ENCODE measurements at places on chromosomes 6 and 20. TPM values are rescaled to one million over a fixed set of nuclear protein-coding genes. Genes with fewer than 3 reads are reported as not detected.

Gene SPATS1
- total RNA-seq, result not detected

Gene CUL9
- total RNA-seq, result 14.5 TPM

Gene CST9
- total RNA-seq, result not detected

Gene DPPA5
- not detected for total RNA-seq

Gene SAPCD1
- 0.89 TPM for total RNA-seq

DNA sequence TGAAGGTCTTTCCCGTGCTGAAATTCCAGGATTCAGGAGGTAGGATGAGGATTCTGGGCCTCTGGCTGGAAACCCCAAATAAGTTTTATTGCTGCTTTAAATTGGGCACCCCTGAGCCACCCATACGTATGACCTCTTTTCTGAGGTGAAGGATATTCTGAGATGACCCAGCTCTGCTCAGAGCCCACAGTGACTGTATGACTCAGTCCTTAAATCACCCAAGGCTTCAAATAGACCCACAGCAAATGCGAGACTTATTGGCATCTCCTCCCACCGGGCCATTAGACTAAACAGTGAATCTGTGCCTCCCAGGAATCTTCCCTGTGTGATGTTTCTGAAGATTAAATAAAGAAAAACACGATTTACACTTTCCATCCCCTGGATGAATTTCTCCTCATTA, 9.5 kb downstream of the SIRPG start:
- no peak overlapping the region for H3K27ac ChIP-seq
- no peak overlapping the region for H3K4me3 ChIP-seq
- H3K27me3 ChIP-seq, result no peaks in the 10 kb centered on the region
- H3K4me1 ChIP-seq, result no peaks in the 10 kb centered on the region
- H3K36me3 ChIP-seq, result no peaks in the 10 kb centered on the region

DNA sequence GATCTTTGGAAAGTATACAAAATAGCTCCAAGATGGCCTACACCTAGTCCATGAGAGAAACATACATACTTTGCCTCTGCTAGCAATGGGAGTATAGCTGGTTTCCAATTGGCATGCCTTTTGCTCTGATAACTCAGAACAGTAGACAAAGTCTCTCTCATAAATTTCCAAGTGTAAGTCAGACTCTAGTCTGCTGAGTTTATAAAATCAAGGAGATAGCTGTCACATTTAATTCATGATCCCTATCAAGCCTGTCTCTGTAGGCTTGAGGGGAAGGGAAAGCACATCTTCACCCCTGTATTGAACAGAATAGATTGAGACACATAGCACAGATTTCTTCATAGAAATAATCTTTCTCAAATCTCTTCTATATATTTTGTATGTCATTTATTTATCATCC, 87.8 kb upstream of the HTR1B start:
- no peak overlapping the region for H3K4me3 ChIP-seq
- no peak for DNase-seq
- H3K4me1 ChIP-seq, result no peaks in the 10 kb centered on the region
- H3K27ac ChIP-seq, result no peak overlapping the region

GRCh38 chr6:49003348-49003747, 459.7 kb downstream of the MMUT start:
- H3K27me3 ChIP-seq, result no peaks in the 10 kb centered on the region
- DNase-seq, result no peak
- no peak overlapping the region for H3K27ac ChIP-seq
- no peaks in the 10 kb centered on the region for H3K36me3 ChIP-seq
- H3K4me1 ChIP-seq, result no peaks in the 10 kb centered on the region
- H3K4me3 ChIP-seq, result no peak overlapping the region

- no peak overlapping the region for H3K4me3 ChIP-seq
- DNase-seq, result peak; percentile 26
- H3K4me1 ChIP-seq, result peaks cover 54% of the 10 kb centered on the region
- no peaks in the 10 kb centered on the region for H3K27me3 ChIP-seq
- peak overlapping the region; percentile 91 for H3K27ac ChIP-seq
- H3K36me3 ChIP-seq, result no peaks in the 10 kb centered on the region
Measured at GRCh38 chr6:4510317-4510716, 265.9 kb upstream of the CDYL start.

DNA sequence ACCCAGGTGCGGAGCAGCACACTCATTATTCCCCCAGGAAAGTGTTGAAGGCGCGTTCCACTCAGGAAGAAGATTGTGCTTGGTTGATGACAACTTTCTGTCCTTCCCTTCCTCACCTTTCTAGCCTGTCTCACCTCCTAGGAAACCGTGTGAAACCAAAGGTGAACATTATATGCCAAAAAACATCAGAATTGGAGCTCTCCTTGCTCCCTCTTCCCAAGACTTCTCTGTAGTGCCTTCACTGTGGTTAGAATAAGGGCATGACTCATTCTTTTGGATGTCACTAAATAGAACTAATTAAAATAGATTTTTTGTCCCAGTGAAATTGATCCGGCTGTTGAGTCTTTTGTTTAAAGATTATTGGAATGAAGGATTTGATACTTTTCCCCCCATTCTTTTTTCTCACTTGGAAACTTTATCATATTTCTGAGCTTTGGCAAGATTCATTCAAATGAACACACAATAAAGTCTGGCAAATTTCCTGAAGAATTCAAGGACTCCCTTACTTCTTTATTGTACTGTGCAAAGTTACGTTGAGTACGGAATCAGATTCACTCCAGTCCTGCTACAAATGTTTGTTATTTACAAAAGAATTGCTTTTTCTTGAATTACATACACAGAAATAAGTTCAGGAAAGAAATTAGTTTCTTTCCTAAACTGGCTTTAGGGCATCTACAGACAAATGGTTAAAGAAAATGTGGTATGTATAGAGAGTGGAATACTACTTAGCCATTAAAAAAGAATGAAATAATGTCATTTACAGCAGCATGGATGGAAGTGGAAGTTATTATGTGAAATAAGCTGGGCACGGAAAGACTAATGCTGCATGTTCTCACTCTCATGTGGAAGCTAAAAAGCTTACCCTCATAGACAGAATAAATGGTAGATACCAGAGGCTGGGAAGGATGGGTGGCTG, 142.8 kb upstream of the AKAP12 start:
- no peak overlapping the region for H3K4me3 ChIP-seq
- peaks cover 16% of the 10 kb centered on the region for H3K36me3 ChIP-seq
- no peak for DNase-seq
- H3K4me1 ChIP-seq, result peaks cover 4% of the 10 kb centered on the region
- H3K27me3 ChIP-seq, result no peaks in the 10 kb centered on the region
- H3K27ac ChIP-seq, result no peak overlapping the region

GRCh38 chr6:11754625-11755271, 23.9 kb downstream of the ADTRP start:
- DNase-seq, result no peak
- no peaks in the 10 kb centered on the region for H3K27me3 ChIP-seq
- no peaks in the 10 kb centered on the region for H3K4me1 ChIP-seq
- H3K36me3 ChIP-seq, result no peaks in the 10 kb centered on the region
- H3K27ac ChIP-seq, result no peak overlapping the region
- H3K4me3 ChIP-seq, result no peak overlapping the region

- H3K27me3 ChIP-seq, result no peaks in the 10 kb centered on the region
- DNase-seq, result peak; percentile 97
- peaks cover 68% of the 10 kb centered on the region for H3K36me3 ChIP-seq
- peak overlapping the region; percentile 80 for H3K27ac ChIP-seq
- H3K4me1 ChIP-seq, result peaks cover 79% of the 10 kb centered on the region
Measured at GRCh38 chr20:57398231-57398821, 7.1 kb downstream of the RBM38 start.

DNA sequence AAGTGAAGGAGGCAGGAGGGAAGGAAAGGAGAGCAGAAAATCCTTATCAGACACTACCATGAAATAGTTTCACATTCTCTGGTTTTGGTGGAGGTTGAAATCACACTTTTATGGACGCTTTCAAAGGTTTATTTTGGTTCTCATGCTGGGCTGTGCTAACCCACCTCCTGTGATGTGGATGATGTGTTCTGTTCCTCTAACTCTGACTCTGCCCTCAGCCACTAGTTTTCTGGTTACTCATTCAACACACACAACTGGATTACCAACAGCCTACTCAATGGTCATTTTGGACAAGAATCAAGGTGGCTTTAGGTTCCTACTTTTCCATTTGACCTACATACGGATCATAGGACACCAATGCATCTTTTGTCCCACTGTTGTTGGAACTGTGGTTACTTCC, 522.1 kb upstream of the BTBD3 start:
- no peaks in the 10 kb centered on the region for H3K27me3 ChIP-seq
- no peak for DNase-seq
- no peaks in the 10 kb centered on the region for H3K36me3 ChIP-seq
- H3K4me1 ChIP-seq, result no peaks in the 10 kb centered on the region

GRCh38 chr6:33206864-33207551, 1.3 kb upstream of the RING1 start:
- peak overlapping the region; percentile 75 for H3K4me3 ChIP-seq
- H3K4me1 ChIP-seq, result peaks cover 11% of the 10 kb centered on the region
- H3K36me3 ChIP-seq, result peaks cover 22% of the 10 kb centered on the region
- peak overlapping the region; percentile 70 for H3K27ac ChIP-seq
- no peaks in the 10 kb centered on the region for H3K27me3 ChIP-seq

DNA sequence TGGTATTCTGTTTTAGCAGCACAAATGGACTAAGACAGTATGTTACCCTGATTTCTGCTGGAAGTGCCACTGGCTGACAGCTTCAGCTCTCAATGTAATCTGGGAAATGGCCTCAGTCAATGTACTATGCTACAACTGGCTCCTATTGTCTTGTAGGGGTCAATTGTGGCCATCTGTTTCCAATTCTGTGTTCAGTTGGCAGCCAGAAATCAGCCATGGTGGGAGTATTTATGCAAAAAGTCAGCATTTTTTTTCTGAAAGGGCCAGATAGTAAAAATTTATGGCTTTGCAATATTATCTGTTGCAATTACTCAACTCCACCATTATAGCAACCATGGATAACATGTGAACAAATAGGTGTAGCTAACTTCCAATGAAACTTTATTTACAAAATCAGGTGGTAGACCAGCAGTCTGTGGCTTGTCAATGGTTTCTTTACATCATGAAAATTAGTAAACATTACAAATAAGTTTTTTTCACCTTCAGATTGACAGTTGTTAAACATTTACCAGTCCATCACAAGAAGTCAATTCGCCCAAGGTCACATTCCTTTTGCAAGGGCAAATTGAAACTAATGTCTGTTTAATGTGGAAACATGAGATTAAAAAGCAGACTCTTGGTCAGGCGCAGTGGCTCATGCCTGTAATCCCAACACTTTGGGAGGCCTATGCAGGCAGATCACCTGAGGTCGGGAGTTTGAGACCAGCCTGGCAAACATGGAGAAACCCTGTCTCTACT, 58.3 kb upstream of the TSHZ2 start:
- no peak overlapping the region for H3K4me3 ChIP-seq
- no peak overlapping the region for H3K27ac ChIP-seq
- H3K27me3 ChIP-seq, result no peaks in the 10 kb centered on the region
- no peak for DNase-seq

GRCh38 chr20:51800060-51800871, 2.1 kb downstream of the SALL4 start:
- H3K27me3 ChIP-seq, result peaks cover 13% of the 10 kb centered on the region
- H3K4me3 ChIP-seq, result no peak overlapping the region
- H3K36me3 ChIP-seq, result no peaks in the 10 kb centered on the region
- no peak for DNase-seq
- no peaks in the 10 kb centered on the region for H3K4me1 ChIP-seq

DNA sequence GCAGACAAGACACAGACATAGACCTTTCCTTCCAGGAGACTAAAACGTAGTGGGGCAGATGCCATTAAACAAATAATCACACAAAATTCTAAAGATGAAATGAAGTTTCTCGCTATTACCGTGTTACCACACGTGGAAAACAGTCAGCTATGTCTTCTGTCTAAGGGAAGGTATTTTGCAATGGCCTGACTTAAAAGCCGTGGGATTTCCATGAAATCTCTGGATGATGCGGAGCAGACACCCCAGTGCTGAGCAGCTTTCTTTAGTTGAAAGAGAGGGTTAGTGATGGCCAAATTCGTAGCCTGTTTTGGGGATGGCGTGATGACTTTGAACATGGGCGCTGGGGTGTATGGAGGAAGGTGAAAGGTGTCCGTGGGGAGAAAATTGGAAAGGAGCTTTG, 281.8 kb downstream of the NRN1 start:
- H3K4me3 ChIP-seq, result no peak overlapping the region
- H3K36me3 ChIP-seq, result no peaks in the 10 kb centered on the region
- no peak overlapping the region for H3K27ac ChIP-seq
- H3K4me1 ChIP-seq, result peaks cover 32% of the 10 kb centered on the region
- no peak for DNase-seq

DNA sequence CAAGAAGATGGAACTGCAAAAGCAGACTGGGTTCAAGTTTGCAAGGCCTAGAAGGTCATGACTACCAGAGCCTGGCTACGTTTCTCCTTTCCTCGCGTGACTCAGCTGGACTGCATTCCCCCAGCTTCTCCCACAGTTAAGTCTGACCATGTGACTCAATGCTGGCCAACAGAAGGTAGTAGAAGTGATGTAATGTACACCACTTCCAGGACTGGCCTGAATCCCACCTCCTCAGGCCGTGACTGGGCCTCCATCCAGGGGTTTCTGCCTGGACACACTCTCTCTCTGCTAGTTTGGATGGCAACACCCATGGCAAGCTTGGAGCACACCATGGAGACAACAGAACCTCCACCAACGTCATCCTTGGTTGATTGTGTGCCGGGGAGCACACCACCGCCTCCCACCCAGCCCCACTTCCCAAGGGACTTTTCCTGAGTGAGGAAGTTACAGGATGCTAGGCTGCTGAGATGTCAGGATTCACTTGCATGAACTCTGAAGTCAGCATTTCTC, 112.0 kb upstream of the CDYL start:
- DNase-seq, result no peak
- H3K27me3 ChIP-seq, result no peaks in the 10 kb centered on the region
- no peak overlapping the region for H3K4me3 ChIP-seq
- H3K27ac ChIP-seq, result no peak overlapping the region
- H3K4me1 ChIP-seq, result no peaks in the 10 kb centered on the region

DNA sequence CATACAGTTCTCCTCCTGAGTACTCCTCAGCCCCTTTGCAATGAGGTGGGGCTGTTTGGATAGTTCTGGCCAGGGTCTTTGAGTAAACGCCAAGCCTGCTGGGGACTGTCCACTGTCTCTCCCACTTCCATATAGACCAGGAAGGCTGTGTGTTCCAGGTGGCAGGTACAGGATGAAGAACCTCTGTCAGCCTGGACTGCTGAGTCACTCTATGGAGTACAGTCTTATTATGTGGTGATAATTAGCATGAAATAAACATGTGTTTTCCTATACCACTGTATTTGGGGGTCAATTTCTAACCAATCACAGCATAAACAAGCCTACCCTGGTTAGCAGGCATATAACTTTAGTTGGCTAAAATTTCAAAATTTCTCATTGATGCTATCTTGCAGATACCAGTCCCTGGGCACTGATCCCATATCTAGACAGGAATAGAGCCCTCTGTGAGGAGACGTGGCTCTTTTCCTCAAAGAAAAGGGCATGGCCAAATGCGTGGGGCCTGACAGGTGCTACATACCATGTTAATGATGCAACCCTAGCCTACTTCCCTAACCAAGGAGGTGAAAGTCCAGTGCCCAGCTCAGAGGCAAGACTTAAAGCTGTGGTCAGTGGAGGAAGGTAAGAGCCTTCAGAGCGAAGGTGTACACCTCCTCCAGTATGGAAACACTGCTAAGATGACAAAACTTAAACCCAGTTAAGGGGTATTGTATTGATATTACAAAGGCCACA, 4.5 kb upstream of the ALDH8A1 start:
- 0 out of 2 replicates have a peak, but pooled peaks cover 2% of the 10 kb centered on the region for H3K36me3 ChIP-seq
- H3K4me3 ChIP-seq, result no peak overlapping the region
- peaks cover 9% of the 10 kb centered on the region for H3K4me1 ChIP-seq
- no peak overlapping the region for H3K27ac ChIP-seq
- H3K27me3 ChIP-seq, result no peaks in the 10 kb centered on the region
- DNase-seq, result peak; percentile 32
